ENCODE measurements at places on chromosomes 16 and 17.
A peak's percentile ranks its signal among the peaks of the same experiment; 100 is the strongest.

DNA sequence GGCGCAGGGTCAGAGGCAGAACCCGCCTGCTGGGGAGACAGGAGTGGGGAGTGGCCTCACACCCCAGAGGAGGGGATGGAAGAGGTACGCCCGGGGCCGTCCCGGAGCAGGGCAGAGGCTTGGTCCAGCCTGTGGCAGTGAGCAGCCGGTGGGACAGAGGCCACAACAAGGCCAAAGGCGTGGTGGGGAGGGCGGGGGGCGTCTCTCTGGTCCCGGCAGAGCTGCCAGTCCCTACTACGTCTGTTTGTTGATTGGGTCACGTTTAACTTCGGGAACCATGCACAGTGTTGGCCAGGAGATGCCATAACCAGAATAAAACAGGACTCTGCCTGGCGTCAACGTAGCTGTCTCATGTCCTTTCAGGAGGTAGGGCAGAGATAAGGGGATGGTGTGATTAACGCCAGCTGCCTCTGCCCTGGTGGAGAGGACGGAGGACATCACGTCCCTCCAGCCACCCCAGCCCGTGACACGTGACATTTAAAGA lies 192.8 kb downstream of the BANP start:
- no peak for DNase-seq

- DNase-seq: no peak
Observed at GRCh38 chr16:23500212-23500861, 10.0 kb downstream of the GGA2 start.

DNA sequence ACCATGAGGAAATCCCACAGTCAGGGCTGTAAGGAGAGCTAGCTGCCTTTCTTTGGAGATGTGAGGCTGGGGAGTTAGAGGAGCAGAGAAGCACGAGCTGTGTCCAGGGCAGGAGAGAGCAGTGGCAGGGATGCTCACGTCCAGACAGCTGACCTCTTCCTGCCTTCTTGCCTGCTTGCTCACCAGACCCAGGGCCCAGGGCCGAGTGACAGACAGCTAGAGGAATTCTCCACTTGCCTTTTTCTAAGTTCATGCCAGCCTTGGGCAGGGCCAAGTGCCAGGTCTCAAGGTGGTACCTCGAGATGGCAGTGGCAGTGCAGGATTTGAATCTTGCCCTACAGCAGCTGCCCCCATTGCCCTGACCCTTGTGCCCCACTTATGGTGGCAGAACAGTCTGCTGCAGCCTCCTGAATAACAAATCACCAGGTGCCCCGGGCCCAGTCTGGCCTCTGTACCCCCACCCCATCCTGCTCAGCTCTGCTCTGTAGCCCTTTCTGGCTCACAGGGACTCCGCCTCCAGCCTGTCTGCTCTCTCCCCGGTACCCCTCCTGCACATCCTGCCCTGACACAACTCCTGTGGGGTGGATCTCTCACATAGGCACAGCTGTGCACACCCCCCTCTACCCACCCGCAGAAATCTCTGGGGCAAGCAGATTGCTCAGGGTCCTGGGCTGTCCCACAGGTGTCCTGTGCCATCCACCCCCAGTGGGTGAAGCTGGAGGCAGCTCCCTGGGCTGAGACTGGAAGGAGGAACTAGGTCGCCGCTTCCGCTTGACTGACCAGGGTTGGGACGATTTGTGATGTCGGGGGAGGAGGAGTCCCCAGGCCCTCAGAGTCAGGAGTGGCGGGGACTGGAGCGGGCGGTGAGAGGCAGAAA lies 25.9 kb downstream of the GRIN2C start:
- no peak for DNase-seq

GRCh38 chr16:280552-280951 lies at the start of gene ARHGDIG:
Gene ARHGDIG (plus strand): TSS chr16:280591. CDS start chr16:280681, 90 bp downstream.
- no peak for DNase-seq

GRCh38 chr17:80961541-80962330 lies 29.9 kb upstream of the CHMP6 start:
- no peak for DNase-seq

GRCh38 chr17:59832883-59833379 lies 59.8 kb downstream of the TUBD1 start:
- DNase-seq: no peak

- DNase-seq: no peak
Observed at GRCh38 chr17:5044630-5045029, 9.4 kb upstream of the SLC52A1 start.

GRCh38 chr17:45220079-45220478 lies 1.6 kb upstream of the FMNL1 start:
- DNase-seq: no peak

DNA sequence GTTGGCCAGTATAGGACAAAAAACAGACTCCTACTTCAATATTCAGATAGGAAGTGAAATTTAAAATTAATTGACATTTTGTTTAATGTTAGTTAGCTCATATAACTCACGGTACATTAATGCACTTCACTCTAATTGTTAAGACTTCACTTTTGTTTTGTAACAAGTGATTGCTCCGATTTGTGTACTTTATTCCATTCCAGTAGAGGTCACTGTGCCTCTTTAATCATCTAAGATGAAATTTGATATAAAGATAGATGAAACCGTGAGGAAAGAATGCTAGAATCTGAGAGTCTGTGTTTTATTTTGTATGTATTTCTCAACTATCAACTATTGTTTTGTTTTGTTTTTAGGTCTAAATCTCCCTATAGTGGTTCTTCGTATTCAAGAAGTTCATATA lies 29.0 kb downstream of the RBBP6 start:
- DNase-seq: no peak

GRCh38 chr17:50779747-50780353 lies 12.5 kb upstream of the ANKRD40CL start:
- peak; percentile 69 for DNase-seq

GRCh38 chr16:84449156-84450140 lies 55.0 kb downstream of the MEAK7 start:
- no peak for DNase-seq

DNA sequence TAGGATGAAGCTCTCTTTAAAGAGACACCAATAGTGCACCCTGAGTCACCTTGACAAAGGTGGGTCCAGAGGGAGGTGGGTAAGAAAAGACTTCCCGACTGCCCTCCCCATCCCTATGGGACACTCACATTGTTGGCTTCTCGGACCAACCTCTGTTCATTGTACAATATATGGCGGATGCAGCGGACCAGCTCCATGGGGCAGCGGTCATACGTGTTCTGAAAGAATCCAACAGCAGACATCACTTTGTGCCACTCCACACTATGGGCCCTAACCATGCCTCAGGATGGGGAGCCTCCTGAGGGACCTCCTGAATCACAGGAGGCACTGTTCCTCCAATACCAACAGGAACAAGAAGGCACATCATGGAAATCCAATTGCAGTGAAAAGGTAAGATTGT lies 30.4 kb upstream of the GHDC start:
- no peak for DNase-seq

- no peak for DNase-seq
Observed at GRCh38 chr16:49127103-49127502, 154.5 kb downstream of the CBLN1 start.

DNA sequence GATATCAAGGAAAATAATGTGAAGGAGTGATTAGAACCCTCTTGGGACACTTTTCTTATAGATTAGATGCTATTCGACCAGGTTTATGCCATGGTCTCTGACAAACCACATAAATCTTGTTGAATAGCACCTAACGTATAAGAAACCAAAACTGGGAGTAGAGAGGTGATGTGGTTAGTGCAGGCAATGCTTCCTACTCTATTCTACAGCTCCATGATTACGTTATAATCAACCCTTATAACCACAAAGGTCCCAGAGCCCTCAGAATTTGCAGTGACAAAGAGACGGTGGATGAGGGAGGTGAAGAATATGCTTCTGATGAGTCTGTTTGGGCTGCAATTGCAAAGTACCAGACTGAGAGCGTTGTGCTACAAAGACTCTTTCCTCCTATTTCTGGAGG lies 78.4 kb downstream of the ARHGAP44 start:
- DNase-seq: no peak

- no peak for DNase-seq
Observed at GRCh38 chr17:14752011-14752410, 451.1 kb downstream of the HS3ST3B1 start.

GRCh38 chr17:77602062-77602746 lies 356.3 kb upstream of the TNRC6C start:
- DNase-seq: no peak

- no peak for DNase-seq
Observed at GRCh38 chr16:57918444-57918843, 52.5 kb downstream of the CNGB1 start.

DNA sequence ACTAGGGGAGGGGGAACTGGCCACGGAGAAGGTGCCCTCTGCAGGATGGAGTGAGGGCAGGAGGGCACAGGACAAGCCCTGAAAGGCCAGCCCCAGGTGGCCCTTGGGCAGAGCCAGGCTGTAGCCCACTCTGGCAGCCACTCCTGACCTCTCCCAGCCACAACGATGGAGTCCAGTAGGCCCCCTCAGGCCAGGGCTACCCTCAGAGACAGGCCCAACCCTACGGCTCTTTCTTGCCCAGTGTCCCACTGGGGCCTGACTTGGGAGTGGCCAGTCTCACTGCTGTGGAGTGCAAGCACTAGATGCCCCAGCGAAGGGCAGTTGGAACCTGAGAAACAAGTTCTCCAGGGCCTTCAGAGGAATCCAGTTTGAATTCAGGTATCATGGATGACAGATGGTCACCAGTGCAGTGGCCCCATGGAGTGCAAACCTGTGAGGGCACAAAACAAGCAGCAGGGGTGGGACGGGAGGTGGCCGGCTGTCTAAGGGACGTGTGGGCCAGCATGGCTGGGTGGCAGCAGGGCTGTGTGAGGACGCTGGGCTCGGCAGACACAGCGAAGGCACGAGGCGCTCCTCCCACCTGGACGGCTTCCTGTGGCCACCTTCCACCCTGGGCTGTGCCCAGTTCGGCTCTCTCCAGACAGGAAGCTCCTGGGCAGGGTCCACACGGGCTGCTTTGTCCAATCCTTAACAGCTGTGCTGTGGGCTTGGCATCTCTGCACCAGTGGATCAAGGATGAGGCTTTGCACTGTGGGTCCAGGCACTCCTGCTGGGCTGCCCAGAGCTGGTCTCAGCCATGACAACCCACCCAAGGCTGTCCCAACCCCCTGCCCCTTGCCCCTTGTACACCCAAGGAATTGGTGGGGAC lies 72.1 kb downstream of the AMFR start:
- no peak for DNase-seq

GRCh38 chr17:75810216-75810615 lies 25.6 kb downstream of the UNK start:
- DNase-seq: no peak

GRCh38 chr16:4060009-4060408 lies 56.2 kb downstream of the ADCY9 start:
- no peak for DNase-seq

GRCh38 chr16:70437017-70437581 lies 1.8 kb downstream of the ST3GAL2 start:
- no peak for DNase-seq

DNA sequence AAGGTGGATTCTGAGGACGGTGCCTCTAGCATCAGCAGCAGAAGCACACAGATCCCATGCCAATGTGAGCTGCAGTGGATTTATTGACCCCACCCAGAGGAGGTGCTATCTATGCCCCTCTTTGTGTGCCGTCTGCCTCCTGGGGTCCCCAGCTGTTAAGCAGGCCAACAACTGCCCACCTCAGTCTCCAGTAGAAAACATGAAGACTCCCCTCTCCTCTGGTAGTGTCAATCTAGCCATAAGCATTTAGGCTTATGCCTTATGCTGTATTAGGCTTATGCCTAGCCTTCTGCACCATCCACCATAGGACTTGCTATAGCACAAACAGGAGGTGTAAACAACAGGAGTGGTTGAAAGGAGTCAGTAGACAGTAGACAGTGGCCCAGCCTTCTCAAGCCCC lies 417.9 kb upstream of the C16orf82 start:
- no peak for DNase-seq

All from CD4-positive, CD25-positive, alpha-beta regulatory T cell (primary cell).